ENCODE measurements at places on chromosomes 13 and 19. TPM values are rescaled to one million over a fixed set of nuclear protein-coding genes. Genes with fewer than 3 reads are reported as not detected.

DNA sequence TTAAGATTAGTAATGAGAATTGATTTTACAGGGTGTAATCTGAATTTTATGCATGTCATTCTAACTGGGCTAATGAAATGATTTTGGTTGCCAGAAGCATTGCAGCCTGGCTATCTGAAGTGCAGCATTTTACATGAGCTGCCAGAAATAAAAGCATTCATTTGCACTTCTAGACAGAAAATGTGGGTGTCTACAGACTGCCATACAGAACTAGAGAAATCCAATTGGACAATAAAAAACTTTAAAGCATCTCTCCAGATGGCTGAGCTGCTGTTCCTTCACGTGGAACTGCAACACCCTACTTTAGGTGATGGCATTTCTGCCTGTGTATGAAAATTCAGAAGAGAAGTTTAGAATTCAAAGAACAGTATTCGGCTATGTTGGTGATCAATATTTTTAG is 450.1 kb upstream of the SLITRK1 start:
- DNase-seq = no peak

DNA sequence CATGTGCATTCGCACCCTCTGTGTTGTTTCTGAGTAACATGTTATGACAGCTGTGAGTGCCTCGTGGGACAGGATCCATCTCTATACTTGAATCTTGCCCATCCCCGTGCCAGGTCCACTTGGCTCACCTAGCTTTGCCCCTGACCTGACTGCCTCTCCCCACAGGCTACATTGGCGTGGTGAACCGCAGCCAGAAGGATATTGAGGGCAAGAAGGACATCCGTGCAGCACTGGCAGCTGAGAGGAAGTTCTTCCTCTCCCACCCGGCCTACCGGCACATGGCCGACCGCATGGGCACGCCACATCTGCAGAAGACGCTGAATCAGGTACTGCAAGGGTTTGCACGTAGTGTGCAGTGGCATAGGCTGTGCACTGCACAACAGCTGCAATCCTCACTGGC is 53.2 kb downstream of the TMED1 start:
- no peak for DNase-seq

DNA sequence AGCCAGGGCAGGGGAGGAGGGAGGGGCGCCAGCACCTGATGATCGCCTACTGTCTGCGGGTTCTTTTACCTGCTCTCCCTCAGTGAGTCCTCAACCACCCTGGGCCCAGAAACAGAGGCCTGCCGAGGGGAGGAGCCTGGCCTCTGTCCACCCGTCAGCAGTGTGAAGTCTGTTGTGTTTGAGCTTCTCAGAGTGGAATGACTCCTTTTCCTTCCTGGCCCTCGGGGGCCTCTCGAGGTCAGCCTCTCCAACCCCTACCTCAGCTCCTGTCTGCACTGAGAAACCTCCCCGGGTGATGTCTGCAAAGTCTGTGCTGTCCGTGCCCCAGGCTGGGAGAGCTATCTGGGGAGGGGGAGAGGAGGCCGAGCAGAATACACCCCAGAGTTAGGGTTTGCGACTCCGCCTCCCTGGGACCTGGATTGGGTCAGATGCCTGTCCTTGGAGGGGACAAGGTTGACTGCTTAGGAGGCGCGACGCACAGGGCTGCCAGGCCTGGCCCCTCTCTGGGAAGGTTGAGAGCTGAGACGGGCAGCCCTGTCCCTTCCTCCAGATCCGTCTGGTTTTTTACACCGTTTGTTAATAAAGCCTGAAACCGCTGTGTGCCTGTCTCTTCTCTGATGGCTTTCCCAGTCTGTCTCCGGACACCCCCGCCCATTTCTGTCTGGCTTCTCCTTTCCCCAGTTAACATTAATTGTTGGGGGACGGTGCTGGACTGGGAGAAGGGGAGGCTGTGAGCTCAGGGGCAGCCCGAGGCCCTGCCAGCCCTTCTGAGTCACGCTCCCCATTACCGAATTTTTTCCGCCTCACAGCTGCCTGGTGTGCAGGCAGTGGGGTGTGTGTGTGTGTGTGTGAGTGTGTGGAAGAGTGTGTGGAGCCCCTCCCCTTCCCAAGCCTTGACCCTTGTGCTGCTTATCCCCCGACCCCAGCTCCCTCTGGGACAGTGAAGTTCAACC is 989 bp upstream of the SSC5D start:
- DNase-seq = peak; percentile 65

DNA sequence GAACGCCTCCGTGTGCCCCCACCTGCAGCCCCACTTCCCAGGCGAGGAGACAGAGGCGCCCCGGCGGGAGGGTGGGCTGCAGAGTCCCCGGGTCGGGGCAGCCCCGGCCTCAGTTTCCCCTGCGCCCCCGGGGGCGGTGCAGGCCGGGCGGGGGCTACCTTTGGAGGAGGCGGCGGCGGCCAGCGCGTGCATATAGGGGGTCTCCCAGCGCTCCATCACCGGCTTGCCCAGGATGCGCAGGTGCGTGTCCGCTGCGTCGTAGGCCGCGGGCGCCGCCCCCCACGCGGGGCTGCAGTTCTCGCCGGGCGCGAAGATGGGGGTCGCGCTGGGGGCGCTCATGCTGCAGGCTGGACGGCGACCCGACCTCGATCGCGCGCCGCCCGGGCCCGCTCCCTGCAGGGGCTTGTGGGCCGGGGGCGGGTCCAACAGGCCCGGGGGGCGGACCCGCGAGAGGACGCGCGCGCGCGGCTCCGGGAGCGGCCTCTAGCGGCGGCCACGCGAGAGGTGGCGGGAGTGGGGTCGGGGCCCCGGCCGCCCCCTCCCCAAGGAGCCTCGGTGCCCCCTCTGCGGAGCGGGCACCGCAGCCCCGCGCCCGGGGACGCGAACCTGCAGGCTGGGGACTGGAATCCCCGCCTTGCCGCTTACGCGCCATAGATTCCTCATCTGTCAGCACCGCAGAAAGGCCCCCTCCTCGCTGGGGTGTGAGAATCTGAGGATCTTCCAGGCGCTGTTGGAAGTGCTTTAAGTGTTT is at the start of gene GAMT:
TSS of gene GAMT (minus strand) at position 405 of the 751 bp plus-strand sequence. CDS start at position 339, 66 bp downstream.
- DNase-seq = no peak

- DNase-seq = no peak
Measured at GRCh38 chr19:38317104-38317612, 1.4 kb upstream of the YIF1B start.

- no peak for DNase-seq
Measured at GRCh38 chr13:68174893-68175292, 944.8 kb upstream of the PCDH9 start.

DNA sequence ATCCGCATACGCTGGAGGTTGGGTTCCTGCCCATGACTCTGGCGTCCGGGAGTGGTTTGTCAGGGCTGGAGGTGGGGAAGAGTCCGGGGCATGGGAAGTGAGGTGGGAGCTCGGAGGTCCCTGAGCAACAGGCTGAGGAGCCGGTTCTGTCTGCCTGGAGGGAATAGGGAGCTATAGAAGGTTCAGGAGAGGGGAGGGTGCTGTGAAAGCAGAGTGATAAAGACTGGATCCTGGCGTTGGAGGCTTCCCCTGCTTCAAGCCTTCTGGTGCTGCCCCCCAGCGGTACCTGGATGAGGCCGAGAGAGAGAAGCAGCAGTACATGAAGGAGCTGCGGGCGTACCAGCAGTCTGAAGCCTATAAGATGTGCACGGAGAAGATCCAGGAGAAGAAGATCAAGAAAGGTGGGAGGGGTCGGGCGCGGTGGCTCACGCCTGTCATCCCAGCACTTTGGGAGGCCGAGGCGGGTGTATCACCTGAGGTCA is 2.6 kb downstream of the HMG20B start:
- DNase-seq = no peak

GRCh38 chr19:20482721-20483120 is 82.9 kb downstream of the ZNF737 start:
- DNase-seq = no peak

- DNase-seq = no peak
Measured at GRCh38 chr13:59236309-59236919, 927.3 kb downstream of the DIAPH3 start.

GRCh38 chr13:27161980-27162379 is 9.6 kb downstream of the USP12 start:
- DNase-seq = no peak

DNA sequence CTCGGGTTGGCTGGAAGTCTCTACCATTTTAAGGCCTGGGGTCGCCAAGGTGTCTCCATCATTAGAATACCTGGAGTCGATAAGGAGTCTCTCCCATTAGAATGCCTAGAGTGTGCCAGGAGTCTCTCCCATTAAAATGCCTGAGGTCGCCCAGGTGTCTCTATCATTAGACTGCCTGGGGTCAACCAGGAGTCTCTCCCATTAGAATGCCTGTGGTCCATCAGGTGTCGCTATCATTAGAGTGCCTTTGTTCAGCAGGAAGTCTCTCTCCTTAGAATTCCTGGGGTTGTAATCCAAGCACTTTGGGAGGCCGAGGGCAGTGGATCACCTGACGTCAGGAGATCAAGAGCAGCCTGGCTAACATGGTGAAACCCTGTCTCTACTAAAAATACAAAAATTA is 1533.0 kb downstream of the UQCRFS1 start:
- DNase-seq = no peak

- no peak for DNase-seq
Measured at GRCh38 chr13:70051531-70051930, 56.1 kb upstream of the ATXN8OS start.

DNA sequence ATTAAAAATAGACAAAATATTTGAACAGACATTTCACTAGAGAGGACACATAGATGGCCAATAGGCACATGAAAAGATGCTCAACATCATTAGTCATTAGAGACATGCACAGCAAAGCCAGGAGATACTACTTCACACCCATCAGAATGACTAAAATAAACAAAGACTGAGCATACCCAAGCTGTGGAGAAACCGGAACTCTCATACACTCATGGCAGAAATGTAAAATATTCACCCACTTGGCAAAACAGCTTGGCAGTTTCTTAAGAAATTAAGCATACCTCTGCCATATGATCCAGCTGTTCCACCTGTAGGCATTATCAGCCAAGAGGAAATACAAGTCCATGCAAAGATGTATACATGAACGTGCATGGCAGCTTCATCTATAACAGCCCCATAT is 213.4 kb downstream of the TSHZ3 start:
- DNase-seq = no peak

DNA sequence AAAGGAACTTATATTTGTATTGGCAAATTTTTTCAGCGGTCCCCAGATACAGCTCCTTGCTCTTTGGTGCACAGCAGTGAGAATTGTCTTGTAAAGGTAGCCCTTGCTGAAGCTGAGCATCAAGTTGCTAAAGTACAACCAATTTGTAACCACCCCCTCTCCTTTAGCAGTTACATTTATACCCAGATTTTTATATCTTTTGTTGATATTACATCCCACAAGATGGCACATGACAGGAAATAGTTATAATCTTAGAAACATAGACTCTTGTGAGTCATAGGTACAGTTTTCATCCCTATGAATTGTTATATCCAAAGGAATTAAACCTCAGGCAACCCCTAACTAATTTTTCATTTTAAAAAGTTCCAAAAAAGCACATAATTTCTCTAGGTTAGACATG is 523.0 kb upstream of the SLITRK1 start:
- DNase-seq = no peak

DNA sequence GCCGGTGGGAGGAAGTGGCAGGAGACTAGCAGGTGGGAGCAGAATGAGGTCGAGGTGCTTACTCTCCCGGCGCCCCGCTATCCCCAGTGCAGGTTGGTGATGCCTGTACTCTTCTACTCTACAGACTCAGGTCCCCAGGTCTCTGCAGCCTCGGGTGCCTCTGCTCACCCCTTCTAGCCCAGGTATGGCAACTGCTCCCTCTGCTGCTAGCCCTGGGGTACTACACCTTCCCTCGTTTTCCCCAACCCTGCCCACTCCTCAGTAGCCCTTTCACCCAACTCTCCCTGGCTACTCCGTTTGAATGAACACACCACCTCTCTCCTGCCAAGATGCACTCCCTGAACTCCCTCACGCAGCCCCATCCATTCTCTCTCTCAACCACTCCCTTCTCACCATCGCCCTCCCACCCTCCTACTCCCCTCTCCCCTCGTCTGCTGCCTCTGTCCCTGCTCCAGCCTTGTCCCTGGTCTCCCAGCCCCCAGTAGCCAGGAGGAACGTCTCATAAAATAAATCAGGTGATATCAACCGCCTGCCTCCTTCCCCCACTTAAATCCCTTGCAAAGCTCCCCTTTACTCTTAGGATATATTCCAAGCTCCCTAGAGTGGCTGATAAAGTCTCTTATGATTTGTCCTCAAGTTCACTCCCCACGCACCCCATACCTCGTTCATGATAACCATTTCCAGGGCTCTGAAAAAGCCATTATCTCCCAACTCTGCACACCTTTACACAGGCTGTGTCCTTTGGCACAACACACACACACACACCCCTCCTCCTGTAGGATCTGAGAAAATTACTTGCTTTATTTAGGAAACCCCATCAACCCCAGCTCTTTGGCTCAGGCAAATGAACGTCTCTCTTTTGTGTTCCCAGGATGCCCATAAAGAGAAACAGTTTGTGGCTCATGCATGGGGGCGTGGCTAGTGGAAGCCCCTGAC is 8.2 kb upstream of the MEIS3 start:
- no peak for DNase-seq

DNA sequence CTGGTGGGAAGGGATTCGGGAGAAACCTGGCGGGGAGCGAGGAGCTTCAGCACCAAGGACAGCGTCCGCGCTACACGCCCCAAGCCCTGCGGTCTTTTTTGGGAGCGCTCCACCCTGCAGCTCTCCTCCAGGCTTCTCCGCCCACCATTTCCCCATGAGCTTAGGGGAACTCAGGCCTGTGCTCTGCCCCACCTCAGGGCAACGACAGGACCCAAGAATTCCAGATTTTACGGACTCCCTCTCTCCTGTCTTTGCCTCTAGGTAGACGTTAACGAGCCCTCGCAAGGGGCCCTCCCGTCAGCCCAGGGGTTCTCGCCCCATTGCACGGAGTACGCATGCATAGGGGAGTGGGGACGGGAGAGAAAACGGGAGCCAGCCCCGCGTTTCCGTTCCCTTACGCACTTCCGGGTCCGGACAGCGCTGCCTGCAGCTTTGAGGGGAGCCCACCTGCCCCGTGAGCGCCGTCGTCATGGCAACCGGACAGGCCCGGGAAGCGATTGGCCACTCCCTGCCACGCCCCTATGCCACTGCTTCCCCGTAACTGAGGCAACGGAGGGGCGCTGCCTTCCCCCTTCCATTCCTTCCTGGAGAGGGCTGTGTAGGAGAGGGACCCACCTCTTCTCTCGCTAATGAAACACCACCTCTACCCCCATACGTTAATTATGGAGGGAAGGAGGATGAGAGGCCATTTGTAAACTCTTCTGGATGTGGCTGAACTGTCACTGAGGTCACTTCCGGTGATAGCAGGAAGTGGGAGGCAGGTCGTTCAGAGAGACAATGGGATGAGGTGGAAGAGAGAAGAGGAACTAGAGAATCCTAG is 20.8 kb downstream of the NOVA2 start:
- DNase-seq = no peak

SULT2B1 gene
- total RNA-seq = not detected

PSG5 gene
- total RNA-seq = not detected

CCNA1 gene
- total RNA-seq = 0.38 TPM

FREM2 gene
- total RNA-seq = 2.8 TPM

NOTCH3 gene
- total RNA-seq = 82.8 TPM

STARD13 gene
- 31.1 TPM for total RNA-seq

PTH2 gene
- not detected for total RNA-seq

EEF1AKMT1 gene
- 20.0 TPM for total RNA-seq

CEACAM4 gene
- not detected for total RNA-seq

YJEFN3 gene
- total RNA-seq = 1.1 TPM

SHISA2 gene
- total RNA-seq = 1.4 TPM

MAP1S gene
- total RNA-seq = 19.4 TPM

Measured in omental fat pad (tissue), 4 donors.